Liver (tissue), 10 donors: ENCODE measurements at places on chromosomes 5 and 9.

DNA sequence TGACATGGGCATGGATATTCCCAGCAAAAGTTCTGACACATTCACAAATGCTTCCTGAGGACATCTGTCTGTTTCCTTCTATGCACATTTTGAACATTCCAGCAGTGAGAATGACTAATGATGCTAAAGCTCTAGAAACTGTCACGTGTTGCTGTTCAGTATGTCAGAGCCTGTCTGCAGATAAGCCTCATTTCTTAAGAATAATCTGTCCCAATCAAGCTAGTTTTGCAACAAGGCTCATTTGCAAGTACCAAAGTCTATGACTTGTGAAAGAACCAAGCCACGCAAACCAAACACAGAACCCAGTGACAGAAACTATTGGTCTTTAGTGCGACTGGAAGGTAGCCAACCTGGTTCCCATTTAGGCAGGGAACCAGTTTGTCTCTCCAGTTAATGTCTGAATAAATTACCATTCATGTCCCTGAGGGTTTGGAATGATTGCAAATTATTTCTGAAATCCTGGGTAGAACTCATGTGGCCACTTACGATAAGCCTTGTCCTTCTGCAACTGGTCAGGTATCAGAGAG lies 178.5 kb downstream of the C9orf152 start:
- DNase-seq = peak; percentile 44

GRCh38 chr5:119397518-119398380 lies 41.9 kb downstream of the TNFAIP8 start:
- DNase-seq = no peak

GRCh38 chr9:38178237-38178636 lies 109.2 kb upstream of the SHB start:
- no peak for DNase-seq

DNA sequence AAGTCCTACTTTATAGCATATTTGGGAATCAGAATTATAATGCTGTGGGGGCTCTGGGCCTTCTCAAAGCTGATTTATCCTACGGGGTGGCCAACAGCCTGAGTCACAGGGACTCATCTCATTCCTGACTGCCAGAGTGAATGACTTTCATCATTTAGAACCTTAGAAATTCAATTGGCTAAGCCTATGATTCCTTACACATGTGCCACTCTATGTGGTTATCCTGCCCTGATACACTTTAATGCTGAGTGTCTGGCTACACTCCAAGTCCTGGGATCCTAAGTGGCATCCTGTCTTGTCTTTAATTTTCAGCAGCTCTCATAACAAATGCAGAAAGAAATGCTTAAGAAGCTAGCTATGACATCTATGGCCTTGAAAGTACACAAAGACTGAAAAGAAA lies 75.2 kb upstream of the FREM1 start:
- no peak for DNase-seq

- no peak for DNase-seq
Measured at GRCh38 chr9:92607773-92608172, 62.2 kb downstream of the IPPK start.

GRCh38 chr9:592225-592624 lies 249.3 kb upstream of the DMRT1 start:
- DNase-seq = no peak

DNA sequence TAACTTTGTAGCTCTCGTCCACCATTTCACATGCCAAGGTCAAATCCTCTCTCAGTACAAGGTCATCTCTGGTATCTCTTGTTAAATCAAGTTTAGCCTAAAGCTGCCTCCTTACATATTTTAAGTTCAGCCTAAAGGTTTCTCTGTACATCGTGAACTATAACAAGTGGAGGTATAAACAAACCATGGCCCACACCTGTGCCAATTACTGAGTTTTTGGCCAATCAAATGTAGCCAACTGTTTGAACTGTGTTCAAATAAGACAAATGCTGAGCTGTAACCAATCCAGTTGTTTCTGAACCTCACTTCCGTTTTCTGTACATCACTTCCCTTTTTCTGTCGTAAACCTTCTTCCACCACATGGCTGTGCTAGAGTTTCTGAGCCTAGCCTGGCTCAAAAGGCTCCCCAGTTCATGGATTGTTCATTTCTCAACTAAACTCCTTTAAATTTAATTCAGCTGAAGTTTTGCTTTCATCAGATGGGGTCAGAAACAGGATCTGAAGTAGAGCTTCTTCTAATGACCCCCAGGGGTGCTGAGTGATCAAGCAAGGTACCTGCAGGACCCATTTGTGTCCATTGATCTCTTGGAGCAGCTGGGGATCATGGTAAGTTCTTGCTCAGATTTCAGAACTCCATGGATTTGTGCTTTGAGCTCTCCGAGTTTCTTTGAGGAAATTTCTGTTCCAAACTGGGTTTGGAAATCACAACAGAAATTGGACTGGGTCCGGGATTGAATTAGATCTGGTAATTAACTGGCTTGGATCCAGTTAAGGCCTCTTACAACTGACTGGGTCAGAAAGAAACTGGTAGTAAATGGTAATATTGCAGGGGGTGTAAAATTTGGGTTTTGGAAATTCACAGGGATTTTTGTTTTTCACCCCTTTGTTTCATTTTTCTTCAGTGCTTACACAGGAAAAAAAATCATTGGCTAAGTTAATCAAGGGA lies 11.0 kb upstream of the NANS start:
- DNase-seq = no peak

GRCh38 chr5:154198611-154199230 lies 8.2 kb downstream of the GALNT10 start:
- DNase-seq = no peak

DNA sequence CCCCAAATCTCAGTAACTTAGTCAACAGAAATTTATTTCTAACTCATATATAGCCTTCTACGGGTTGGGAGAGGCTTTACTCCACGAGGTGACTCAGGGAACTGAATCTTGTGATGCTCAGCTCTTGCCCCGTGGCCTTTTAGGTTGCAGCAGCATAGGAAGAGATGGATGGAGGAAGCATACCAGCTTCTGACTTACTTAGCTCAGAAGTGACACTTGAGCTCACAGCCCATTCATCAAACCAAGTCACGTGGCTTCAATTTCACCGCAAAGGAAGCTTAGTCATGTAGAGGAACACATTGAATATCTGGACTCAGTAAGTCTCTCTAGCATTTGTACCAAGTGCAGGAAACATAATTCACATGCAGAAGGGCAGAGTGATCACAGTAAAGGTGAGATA lies 124.1 kb upstream of the KCNN2 start:
- no peak for DNase-seq

- DNase-seq = no peak
Measured at GRCh38 chr5:33457817-33458216, 17.1 kb downstream of the TARS1 start.

DNA sequence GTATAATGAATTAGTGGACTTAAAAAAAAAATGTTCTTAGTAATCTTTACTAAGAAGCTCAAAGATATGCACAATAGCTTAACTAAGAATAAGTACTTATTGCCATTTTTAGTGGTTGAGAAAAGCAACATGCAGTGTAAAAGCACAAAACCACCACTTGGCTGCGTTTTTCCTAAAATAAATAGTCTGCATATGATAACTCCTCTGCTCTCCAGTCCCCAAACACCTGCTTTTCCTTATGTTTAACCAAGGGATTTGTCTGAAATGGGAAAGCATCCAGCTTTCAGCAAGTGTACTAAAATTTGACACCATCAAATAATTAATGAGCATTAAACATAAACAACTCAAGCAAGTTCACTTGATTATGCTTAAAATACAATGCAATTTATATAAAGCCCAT lies 41.4 kb downstream of the PSIP1 start:
- no peak for DNase-seq

GRCh38 chr5:179613460-179614071 lies 9.9 kb downstream of the HNRNPH1 start:
- DNase-seq = no peak

- no peak for DNase-seq
Measured at GRCh38 chr5:157469687-157470086, 9.7 kb downstream of the NIPAL4 start.

DNA sequence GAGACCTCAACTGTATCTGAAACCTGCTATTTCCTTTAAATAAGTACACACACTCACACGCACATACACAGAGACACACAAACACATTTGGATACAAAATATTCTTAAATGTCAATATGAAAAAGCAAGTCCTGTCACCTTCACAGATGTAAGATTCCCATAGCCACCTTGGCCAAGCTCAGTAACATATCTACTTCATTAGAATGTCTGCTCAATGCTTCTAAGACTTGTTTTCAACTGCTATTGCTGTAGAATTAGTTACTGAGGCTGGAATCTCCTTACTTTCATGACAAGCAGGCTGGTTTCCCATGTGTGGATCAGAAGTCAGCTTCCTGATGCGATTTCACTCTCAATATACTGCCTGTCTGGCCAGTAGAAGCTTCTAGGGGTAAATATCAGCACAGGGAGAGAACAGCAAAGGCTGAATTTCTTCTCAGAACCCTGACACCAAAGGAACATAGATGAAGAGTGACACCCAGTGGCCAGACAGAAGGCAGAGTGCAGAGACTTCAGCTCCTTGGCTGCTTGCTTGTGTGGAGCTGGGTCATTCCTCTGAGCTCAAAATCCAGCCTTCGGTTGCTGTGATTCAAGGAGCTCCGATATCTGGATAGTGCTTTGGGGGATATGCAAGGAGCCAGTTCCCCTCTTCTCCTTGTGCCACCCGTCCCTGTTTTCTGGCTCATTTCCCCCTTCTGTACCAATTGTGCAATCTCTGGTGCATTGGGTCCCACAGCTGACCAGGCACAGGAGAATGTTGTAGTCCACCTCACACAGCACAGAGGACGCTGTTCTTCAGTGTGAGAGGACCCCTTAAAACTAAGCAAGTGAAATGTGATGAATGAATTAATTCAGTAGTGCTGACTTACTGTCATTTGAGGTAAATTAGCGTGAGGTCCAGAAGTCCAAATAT lies 26.6 kb upstream of the ABLIM3 start:
- peak; percentile 58 for DNase-seq

DNA sequence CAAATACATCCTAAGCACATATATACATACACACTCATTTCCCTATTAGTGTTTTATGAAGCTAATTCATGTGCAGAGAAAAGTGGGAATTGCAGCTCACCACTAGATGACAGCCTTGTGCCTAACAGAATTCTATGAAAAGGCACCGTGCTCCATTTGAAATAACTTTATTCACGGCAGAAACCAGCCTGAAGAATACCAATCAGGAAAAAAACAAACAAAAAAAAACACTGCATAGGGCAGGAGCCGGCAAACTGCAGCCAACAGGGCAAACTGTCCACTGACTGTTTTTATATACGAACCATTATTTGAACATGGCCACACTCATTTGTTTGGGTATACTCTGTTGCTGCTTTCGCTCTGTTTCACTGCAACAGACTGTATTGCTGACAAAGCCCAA lies 33.6 kb downstream of the ERMP1 start:
- DNase-seq = no peak

- DNase-seq = no peak
Measured at GRCh38 chr5:17730421-17730820, 96.2 kb downstream of the TAF11L14 start.
